Fibroblast of upper back skin (primary cell): ENCODE measurements at places on chromosomes 12 and 14.

GRCh38 chr12:16608946-16609539 is 3.1 kb upstream of the LMO3 start:
- no peak for DNase-seq

- peak; percentile 50 for DNase-seq
Measured at GRCh38 chr14:57199921-57200320, 68.8 kb downstream of the EXOC5 start.

- DNase-seq, result peak; percentile 69
Measured at GRCh38 chr12:76242813-76243550, 105.2 kb downstream of the BBS10 start.

DNA sequence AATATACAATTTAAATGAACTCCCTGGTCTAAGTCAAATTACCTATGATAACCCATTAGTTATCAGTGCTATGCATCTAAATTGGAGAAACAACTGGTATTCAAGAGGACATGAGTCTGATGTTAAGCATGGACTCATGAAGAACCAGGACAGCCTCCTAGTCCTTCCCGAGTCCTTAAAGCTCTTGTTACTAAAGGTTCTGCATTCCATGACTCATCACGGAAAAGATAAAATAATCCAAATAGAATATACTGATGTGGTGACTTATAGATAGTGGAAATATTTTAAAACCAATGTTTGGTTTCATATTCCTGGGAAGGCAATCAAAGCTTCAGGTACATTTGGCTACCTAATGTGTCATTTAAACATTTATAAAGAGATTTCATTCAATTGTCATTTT is 117.2 kb upstream of the PMCH start:
- no peak for DNase-seq

DNA sequence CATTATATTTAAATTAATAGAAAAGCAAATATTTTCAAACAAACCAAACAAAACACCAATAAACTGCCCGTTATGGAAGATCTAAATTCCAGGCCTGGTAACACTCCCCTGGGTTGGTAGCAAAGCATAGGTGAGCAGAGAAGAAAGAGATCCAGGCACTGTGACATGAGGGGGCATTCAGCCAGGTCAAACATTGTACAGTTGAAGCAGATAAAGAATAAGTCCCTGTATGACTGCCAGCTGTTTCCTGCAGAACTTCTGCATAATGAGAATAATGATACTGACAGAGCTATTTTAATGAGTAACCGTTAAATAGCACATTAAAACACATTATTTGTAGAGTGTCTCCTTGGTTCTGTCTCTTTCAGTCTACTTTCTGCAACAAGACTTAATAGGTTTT is 35.4 kb downstream of the SLC38A1 start:
- DNase-seq, result no peak

- no peak for DNase-seq
Measured at GRCh38 chr12:132493482-132494178, 3.7 kb downstream of the FBRSL1 start.

GRCh38 chr14:76564471-76565422 is 188.8 kb downstream of the ESRRB start:
- no peak for DNase-seq

DNA sequence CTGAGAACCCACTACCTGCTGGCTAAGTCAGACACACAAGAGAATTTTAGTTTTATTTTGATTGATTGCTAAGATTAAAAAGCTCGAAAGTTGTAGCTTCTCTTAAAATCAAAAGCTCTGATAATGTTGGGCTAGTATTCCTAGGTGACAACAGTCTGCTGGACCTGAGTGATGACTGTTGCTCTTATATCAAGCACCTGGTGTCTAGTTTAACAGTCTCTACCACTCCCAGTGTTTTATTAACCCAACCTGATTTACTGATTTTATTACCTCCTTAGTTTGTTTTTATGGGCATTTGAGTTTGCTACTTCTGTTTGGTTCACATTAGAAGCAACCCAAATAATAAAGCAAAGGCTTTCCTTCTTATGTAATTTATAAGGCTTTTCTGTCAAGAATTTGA is 41.8 kb downstream of the ATP6V1D start:
- DNase-seq, result no peak

DNA sequence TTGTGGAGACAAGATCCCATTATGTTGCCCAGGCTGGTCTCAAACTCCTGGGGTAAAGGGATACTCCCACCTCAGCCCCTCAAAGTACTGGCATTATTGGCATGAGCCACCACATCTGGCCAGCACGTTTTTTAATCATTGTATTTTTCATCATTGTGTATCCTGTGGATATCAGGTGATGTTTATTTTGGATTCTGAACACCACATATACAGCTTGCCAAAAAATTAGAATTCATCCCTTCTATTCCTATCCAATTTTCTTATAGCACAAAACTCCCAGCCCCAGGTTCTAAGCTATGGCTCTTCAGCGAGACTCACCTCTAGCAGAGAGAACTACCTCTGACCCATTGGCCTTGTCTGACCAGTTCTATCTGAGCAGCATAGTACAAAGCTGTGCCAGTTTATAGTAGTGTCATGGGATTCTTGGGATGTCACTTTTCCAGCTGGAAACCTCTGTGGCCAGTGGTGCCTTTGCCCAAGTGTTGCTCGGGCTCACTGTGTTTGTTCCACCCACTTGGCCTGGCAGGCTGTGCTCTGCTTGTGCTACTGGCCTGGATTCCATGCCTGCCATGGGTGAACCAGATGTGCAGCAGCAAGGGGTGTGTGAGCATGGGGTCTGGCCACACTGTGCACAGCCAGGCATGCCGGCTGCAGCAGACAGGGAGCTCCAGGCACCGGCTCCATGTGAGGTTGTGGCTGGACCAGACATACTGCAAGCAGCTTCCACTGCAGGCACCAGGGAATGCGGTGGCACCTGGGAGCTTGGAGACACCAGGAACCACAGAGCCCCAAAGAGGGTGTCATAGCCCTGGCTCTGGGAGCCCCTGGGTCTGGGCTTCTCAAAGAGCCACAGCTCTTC is 37.2 kb downstream of the TIMELESS start:
- no peak for DNase-seq

GRCh38 chr12:132268674-132269073 is 60.7 kb downstream of the GALNT9 start:
- DNase-seq, result no peak

- peak; percentile 36 for DNase-seq
Measured at GRCh38 chr12:29616664-29617406, 119.3 kb upstream of the OVCH1 start.

DNA sequence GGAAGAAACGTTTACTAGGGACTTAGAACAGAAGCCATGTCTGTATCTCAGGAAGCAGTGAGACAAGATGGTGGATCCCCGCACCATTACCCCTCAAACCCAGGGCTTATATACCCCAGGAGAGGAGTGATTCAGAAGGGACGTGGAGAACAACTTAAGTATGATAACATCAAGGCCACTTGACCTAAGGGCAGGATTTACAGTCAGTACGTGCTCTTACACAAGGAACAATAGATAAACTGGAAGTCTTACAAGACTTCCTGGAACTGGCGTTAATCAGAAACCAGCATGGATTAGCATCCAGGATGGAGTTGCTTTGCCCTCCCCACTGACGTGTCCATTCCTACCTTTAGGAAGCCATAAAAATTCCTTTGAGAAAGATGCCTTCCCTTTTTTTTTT is 8.6 kb upstream of the ETFBKMT start:
- no peak for DNase-seq

- DNase-seq, result no peak
Measured at GRCh38 chr12:26961803-26962202, 23.5 kb downstream of the FGFR1OP2 start.

DNA sequence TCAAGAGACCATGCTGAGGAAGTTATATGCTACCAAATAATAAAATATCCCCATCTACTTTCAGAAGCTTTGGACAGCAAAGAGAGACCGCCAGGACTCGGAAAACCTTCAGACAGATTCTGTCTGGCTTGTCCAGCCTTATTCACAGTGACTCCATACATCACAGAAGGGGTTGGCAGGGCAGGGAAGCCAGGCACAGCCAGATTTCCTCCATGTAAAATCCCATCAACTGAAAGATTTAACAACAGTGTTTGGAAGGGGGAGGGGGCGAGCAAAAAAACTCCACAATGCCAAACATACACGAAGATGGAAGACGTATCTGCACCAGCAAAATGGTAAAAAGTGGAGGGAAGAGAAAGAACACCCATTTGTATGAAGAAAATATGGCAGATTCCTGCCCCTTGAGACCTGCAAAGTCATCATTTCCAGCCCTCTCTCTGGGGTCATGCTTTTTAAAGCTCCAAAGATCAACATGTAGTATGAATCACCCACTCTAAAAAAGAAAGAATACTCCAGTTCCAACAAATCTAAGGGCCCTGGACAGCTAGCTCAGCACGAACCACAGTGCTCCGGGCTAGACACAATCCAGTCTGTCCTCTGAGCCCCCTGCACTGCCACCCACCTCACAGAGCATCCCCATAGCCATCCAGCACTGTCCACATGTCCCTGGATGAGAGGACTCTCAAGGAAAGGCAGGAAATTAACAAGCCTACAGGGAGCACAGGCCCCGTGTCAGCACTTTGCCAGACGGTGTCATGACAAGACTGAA is 116.4 kb downstream of the DICER1 start:
- peak; percentile 25 for DNase-seq

DNA sequence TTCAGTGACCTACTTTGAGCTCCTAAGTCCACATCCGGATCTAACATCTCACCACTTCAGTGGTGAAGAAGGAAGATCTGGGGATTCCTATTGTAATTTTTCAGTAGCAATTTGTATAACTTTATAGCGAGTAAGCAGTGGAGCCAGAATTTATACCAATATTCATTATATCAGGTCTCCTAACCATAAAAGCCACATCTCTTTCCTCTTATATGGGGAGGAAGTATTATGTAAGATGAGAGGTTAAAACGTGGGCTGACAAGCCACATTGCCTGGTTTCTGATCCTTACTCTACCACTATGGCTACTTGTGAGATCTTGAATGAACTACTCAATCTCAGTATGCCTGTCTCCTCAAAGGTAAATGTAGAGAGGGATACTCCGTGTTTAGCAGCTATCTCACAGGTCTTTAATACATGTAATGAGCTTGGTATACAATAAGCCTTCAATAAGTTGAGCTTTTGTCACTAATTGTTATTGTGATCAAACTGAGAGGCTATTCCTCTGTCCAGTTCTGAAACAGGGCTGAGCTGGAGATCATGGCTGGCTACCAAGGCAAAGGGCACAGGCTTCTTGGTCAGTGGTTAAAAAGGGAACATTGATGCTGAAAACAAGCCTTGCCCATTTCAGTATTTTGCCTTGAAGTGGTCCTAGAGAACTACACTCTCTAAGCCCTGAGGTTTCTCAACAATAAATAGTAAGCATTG is 3.3 kb upstream of the TMEM117 start:
- no peak for DNase-seq
